Neural progenitor cell (in vitro differentiated cells): ENCODE measurements at places on chromosomes 13 and 19. TPM values are rescaled to one million over a fixed set of nuclear protein-coding genes. Genes with fewer than 3 reads are reported as not detected.

Gene YJU2
- 8.7 and 17.5 TPM in 2 replicates for total RNA-seq

Gene CD70
- total RNA-seq: 1.2 TPM in 1 of 2 replicates, not detected in the other

DNA sequence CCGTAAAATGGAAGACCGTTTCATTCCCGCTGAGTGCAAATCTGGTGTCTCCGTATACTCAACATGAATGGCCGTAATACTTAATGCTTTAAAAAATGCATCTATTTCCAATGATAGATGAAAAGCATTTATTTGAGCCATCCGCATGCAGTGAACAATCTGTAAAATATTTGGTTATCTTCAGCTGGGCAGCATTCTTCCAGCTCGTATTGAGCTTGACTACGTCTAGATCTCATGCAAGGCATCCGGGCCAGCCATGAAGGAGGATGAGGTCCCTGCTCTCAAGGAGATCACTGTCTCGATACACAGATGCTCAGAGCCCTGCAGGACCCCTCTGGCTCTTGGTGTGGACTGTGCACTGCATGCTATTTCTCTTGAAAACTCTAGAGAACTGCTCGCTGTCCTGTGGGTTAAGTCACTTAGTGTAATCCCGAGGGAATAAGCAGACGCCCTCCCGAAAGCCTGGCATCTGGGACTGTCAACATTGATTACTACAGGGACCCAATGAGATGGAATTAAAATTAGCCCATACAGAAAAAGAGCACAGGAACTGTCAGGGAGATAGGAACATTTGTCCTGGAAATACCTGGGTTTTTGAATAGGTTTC, 112.4 kb upstream of the RNF113B start:
- H3K36me3 ChIP-seq: no peaks in the 10 kb centered on the region
- H3K27ac ChIP-seq: no peak overlapping the region
- H3K4me1 ChIP-seq: peaks cover 33% of the 10 kb centered on the region
- H3K4me3 ChIP-seq: no peak overlapping the region
- no peaks in the 10 kb centered on the region for H3K27me3 ChIP-seq
- no peak for DNase-seq

DNA sequence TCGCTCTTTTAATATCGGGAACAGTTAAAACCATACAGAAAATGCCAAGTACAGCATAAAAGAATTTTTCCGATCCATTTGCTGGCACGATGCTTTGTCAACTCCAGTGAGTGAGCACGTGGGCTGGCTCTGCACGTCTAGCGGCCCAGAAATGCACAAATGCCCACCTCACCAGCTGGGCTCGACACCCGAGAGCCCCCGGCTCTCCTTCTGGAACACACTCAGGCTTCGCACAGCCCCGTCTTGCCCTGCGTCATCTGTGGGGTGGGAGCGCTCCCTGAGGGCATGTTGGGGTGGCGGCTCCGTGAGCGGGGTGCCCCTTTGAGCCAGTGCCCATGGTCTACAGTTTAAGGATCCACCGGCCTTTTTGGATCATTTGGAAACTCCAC, 24.5 kb downstream of the ATP4B start:
- H3K36me3 ChIP-seq: no peaks in the 10 kb centered on the region
- H3K4me1 ChIP-seq: no peaks in the 10 kb centered on the region
- no peak overlapping the region for H3K4me3 ChIP-seq

Gene LYPD3
- 0.24 and 0.37 TPM in 2 replicates for total RNA-seq
